Inflammatory macrophage (primary cell): ENCODE measurements at places on chromosomes 6 and 20.

- DNase-seq: no peak
Measured at GRCh38 chr6:135105710-135106109, 51.1 kb upstream of the HBS1L start.

- DNase-seq: no peak
Measured at GRCh38 chr20:17142666-17143065, 84.2 kb upstream of the PCSK2 start.

DNA sequence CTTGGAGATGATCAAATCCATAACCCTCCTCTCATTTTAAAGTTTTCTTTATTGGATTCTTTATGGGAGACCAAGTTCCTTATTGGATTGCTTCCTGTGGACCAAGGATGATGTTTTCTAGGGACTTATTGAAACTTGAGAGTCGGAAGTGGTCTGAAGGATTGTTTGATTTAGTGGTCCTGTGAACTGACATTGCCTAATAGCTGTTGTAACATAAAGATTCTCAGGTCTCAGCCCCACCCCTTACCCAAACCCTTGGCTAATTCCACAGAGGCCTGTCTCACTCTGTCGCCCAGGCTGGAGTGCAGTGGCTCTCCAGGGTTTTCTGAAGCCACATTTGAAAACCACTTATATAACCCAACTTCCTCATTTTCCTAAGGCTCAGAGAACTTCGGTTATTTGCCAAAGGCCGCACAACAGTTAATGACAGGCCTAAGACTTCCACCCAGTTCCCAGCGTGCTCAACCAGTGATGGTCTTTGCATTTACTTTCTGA is 77.0 kb downstream of the ATXN1 start:
- DNase-seq: peak; percentile 86

DNA sequence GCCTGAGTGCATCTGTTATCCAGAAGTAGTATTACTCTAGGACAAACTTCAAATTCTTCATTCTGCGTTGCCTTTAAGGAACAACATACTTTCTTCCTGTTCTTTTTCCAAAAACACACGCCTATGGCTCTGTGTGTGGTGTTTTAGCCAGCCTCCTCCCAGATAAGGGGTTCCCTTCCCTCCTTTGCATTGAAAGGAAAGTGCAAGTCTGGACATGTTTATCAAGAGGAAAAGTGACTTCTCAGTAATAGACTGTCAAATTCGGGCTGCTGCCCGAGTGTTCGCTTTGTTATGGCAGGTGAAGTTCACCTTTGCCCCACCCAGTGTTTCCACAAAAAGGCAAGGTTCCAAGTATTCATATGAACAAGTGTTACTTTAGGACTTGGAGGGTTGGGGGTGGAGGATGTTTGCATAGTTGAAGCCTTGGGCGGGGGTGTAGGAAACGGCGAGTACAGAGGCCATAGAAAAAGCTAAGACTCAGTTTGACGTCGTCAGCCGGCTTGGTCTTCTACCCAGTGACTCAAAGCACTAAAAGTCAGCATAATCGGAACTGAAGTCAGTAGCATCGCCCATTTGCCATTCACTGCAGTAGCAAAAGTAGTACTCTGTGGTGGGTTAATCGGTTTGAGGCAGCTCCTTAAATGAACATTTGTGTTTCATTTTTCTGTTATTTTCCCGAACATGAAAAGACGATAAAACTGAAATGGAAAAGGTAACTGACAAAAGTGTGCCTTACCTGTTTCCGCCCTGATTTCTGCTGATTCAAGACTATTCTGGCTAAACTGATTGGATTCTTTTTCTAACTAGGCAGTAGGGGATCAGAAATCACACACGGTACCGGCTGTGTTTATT is 12.5 kb downstream of the PRDM1 start:
- peak; percentile 21 for DNase-seq

DNA sequence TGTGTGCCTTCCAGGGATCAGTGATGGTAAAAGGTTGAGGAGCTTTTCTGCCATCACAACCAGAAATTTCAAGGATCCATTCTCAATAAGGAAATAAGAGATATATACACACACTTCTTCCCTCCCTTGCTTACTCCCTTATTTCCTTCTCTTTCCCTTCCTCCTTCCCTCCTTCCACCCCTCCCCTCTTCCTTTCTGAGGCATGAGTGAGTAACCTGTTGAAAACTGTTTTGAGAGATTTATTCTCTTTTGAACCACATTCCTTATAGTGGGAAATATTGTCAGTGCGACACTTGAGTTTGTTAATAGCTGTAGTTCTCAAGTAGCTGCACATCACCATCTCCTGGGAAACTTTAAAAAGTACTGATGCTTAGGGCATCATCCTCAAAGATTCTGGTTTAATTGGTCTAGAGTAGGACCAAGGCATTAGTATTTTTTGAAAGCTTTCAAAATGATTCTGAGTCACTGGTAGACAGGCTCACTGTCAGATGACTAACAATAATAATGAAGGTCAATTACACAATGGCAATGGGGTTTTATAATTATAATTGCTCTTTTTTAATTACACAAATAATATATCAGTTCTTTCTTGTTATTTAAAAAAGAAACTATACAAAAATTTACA is 109.9 kb downstream of the POPDC3 start:
- DNase-seq: no peak

DNA sequence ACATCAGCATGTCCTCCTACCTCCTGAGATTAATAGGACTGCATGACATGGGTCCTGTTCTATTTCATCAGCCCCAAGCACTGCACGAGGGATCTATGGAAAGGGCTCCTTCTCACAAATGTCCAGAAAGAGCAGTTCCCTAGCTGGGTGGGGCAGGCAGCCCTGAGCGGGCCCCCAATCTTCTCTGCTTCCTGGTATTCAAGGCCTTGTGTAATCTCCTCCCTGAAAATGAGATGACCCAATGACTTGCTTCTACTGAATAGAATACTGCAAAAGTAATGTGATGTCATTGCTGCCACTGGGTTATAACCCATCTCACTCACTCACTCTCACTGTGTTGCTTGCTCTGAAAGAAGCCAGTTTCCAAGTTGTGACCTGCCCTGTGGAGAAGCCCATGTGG is 126.4 kb downstream of the OPRM1 start:
- peak; percentile 81 for DNase-seq

- DNase-seq: peak; percentile 32
Measured at GRCh38 chr6:135145063-135145800, 35.9 kb upstream of the MYB start.
